ENCODE measurements at places on chromosomes 6 and 20. TPM values are rescaled to one million over a fixed set of nuclear protein-coding genes. Genes with fewer than 3 reads are reported as not detected.

- DNase-seq = no peak
Observed at GRCh38 chr6:50655848-50656453, 57.4 kb upstream of the TFAP2D start.

DNA sequence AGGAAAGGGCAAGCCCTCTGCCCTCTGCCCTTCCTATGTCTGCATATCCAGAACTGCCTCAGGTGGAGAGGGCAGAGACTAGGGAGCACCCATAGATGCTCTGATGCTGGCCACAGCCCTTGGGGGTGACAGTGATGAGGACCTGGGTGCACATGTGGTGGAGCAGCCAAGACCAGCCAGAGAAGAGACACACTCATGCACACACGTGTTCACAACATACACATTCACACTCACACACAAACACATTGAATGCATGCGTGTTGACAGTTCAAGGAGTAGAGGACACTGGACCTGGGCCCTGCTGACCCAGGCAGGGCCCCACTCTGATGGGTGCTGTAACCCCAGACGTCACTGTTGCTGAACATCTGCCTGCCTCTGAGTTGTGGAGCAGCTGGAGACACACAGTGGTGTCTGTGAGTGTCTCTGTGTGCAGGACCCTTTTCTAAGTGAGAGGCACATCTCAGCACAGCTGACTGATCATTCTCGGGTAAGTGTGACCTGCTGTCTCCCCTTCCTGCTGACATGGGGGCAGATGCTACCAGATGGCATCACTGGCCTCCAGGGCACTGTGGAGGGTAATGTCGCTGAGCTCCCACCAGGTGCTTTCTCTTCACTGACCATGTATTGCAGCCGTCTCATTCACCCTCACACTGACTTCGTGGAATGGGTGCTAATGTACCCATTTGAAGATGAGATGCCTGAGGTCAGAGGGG, 30.1 kb upstream of the MAS1L start:
- DNase-seq = no peak

DNA sequence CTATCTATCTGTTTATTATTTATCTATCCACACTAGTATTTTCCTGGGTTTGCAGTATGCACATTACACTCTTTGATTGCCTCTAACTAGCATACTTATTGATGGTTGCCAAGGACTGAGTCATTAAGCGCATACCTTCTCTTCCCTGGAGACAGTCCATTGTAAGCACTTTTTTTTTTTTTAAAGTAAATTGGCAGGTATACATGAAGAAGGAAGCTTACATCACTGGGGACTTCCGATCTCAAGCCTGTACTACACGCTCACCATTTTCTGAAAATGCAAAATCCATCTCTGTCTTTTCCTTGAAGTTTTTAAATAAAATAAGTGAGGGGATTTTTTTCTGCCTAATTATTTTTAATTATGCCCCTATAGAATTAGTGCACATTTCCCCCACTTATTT, 63.5 kb downstream of the HMGN3 start:
- no peak for DNase-seq

GRCh38 chr6:25320459-25320858, 41.3 kb downstream of the CARMIL1 start:
- no peak for DNase-seq

- DNase-seq = no peak
Observed at GRCh38 chr6:94683409-94683808, 893.9 kb upstream of the MANEA start.

DNA sequence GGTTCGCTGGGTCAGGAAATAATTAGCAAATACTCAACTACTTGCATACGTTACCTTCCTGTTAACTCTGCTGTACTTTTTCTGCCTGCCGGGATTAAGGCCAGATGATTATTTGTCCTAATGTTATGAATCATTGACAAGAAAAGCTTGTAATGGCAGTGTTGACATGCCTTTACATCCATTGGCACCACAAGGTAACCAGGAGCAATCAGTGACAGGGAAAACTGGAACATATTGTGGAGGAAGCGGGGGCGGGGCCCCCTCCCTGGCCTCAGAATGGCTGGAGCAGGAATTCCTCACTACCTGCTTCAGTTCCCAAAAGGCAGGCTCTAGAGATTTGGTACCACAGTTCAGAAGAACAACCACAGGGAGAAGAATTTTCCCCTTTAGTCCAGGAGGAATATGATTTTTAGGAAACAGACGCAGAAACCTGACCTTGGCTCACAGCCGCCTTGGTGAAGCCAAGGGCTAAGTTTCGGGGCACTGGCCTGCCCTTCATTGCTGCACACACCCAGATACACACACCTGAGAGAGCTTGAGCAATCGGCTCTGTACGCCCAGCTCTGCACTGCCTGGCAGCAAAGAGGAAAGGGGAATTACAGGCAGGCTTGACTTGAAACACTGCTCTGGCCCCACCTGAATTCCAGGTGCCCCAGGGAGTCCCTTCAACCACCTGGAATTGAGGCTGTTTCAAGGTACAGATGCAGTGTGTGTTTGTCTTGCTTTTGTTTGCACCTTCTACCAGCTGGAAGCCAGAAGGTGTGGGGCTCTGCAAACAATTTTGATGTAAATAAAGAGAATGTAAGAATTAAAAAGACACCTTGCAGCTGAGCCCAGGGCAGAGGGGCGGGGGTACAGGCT, 89.8 kb downstream of the MYB start:
- no peak for DNase-seq

DNA sequence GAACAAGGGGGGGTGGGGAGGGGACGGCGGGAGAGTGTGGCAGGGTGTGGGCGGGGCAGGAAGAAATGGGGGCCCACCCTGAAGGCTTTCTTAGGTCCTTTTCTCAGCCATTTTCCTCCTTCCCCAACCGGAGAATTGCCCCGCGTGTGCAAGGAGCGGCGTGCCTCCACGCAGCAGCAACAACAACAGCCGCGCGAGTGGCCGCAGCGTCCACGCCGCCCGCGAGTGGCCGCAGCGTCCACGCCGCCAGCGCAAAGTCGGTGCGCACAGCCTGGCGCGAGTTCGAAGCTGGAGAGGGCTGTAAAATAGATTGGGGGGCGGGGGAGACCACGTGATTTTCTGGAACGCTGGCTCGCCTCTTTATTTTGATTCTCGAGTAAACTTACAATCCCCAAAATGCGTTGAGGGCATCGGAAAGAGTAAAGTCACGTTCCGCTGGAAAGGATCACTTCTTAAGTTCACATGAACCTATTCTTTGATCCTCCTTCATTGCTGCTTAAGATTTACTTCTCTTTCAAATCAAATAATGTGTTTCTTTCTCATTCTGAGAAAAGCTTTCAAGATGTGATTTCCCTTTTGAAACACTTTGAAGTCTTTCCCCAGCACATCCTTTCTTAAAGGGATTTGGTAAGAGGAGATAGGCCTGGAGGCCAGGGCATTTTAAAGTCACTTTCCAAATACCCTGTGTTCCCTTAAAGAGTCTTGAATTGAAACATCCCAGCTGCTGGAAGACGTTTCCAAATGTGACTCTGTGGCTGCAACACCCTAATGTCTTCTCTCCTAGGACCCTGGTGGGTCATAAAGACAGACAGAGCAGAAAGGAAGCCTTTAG, 66.7 kb upstream of the ZNF217 start:
- DNase-seq = peak; percentile 47

The VGLL2 gene
- total RNA-seq = not detected

DNA sequence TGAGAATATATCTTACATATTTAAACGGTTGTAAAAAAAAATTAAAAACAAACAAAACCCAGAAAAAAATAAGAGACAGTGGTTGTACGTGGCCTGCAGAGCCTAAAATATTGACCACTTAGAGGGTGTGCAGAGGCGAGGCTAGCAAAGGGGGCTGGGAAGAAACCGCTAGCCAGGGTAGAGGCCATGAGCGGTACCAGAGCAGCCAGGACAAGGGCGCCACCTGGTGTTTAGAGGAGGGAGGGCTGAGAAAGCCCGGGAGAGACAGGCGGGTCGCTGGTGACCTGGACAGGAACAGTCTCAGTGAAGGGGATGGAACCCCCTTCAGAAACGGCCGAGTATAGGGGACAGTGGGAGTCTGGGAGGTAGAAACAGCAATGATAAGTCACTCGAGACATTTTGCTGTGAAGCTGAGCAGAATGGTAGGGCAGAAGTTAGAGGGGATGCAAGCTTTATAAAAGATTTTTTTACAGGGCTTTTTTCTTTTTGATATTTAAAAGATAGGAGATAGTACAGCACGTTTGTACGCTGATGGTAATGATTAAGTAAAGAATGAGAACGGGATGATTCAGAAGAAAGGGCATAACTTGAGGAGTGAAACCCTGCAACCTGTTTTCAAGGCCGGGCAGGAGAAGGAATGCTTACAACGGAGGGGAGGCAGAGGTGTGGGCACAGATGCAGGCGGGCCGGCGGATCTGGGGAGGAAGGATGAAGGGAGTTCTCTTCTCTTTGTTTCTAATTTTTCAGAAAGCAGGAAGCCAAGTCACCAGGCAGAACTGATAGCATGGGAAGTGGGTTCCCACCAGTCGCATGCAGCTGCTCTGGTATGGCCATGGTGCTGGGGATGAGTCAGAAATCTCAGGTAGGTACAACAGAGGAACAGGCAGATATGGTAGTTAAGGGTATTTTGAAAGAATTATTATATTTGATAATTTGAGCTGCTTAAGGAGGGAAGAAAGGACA, 76.2 kb downstream of the FAM229B start:
- peak; percentile 82 for DNase-seq

The OR2H2 gene
- not detected for total RNA-seq

The OXT gene
- total RNA-seq = not detected

- no peak for DNase-seq
Observed at GRCh38 chr20:53001498-53002301, 29.5 kb downstream of the TSHZ2 start.

DNA sequence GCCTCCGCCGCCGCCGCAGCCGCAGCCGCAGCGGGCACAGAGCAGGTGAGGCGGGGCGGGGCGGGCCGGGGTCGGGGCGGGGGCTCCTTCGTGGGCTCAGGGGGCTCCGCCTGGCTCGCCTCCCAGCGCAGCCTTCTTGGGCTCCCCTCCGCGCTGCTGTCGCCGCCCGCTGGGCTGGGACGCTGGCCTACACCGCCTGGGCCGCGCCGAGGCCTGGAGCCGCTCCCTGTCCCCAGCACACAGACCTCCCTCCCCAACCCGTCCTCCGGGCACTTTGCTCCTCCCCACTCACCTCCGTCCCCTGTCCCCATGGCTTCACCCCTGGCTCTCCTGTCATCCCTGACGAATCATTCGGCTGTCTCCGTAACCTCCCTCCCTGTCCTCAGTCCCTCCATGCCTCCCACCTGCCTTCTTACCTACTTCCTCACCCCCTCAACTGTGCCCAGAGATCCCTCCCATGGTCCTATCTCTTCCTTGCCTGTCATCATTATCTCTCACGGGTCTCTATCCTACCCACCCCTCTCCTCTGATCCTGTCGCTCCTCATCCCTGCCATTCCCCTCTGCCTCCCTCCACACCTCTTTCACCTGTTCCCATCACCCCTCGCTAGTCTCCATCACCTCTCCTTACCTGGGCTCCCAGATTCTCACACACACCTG, 512 bp downstream of the TTBK1 start:
- DNase-seq = no peak

DNA sequence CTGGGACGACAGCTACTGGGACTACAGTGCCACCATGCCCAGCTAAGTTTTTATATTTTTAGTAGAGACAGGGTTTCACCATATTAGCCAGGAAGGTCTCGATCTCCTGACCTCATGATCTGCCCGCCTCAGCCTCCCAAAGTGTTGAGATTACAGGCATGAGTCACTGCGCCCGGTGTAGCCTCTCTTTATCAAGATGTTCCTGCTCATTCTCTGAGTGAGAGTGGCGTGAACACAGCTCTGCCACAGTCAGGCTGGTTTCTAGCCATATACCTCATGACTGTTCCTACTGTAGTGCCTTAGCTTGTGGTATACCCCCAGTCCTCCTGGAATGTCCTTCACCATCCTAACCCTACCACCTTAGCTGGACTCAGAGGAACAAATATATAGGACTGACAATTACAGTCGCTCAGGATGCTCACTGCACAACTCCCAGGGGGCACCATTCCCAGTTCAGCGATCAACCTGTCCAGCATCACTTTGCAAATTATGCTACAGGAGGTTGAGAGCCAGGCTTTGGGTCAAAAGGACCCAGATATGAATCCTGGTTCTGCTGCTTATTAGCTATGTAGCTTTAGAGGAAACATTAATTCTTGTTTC, 86.3 kb downstream of the CHMP4B start:
- DNase-seq = no peak

- no peak for DNase-seq
Observed at GRCh38 chr6:131555992-131556391, 17.0 kb upstream of the ARG1 start.

GRCh38 chr6:63804381-63804956, 168.9 kb downstream of the PHF3 start:
- no peak for DNase-seq

The GPLD1 gene
- total RNA-seq = 0.50 TPM

The SIRPG gene
- 28.6 TPM for total RNA-seq

The MCUR1 gene
- 9.3 TPM for total RNA-seq

DNA sequence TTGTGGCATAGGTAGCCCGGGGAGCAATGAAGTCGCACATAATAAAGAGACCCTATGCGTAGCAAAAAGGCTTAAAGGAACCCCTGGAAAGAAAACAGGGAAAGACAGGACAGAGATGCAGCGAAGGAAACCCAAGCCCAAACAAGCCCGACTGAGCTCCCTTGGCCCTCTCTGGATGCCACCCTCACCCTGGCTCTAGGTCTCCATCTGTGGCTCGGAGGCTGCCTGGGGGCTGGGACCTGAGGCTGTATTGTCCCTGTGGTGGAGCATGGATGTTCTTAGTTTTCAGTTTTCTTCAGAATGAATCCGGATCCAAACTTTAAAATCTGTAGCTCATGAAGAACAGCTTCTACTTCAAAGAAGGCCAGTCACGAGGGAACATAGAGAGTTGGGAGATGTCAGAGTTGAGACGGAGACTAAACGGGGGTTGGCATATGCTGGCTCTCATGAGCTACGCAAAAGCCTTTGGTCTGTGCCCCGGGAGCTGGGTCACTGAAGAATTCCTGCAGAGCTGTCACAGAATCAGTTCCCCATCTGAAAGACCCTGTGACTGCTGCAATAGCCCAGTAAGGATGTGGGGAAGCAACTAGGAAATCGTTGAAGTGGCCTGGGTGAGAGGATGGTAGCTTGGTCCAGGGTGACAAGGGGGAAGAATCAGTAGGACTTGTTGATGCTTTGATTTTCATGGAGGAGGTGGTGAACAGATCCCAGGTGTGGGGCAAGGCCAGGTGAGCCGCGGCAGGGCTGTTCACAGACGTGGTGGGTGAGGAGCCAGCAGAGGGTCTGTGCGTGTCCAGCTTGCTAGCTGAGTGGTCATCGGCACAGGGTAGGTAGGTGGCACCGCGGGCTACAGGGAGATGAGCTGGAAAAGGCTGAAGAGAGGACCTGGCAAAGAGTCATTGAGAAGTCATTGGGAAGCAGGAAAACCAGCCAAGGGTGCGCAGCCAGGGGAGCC, 35.2 kb downstream of the SYNDIG1 start:
- DNase-seq = no peak

GRCh38 chr6:40674170-40674569, 87.0 kb upstream of the LRFN2 start:
- no peak for DNase-seq

The UBE2J1 gene
- total RNA-seq = 24.1 TPM

DNA sequence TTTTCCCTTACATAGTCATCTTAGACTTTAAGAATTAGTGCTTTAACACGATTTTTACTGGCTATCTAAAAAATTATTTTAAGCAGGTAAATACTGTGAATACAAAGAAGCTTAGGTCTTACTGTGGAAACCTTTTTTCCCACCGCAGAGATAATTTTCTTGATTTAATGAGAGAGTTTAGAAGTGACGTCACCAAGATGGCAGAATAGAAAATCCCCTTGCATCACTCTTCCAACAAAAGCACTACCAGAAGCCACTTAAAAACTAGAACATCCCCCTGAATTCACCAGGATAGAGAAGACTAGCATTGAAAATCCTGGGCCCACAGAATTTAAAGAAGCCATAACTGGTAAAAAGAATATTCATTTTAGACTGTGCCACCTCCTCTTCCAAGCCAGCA, 375.4 kb upstream of the PTCHD4 start:
- no peak for DNase-seq

The PROKR2 gene
- not detected for total RNA-seq
